Spinal cord (tissue), 10 donors: ENCODE measurements at places on chromosomes 16 and 17. TPM values are rescaled to one million over a fixed set of nuclear protein-coding genes. Genes with fewer than 3 reads are reported as not detected.

The CMIP gene
- polyA plus RNA-seq: 141 TPM

- no peak for DNase-seq
These were observed 1.3 kb upstream of the CDH3 start for GRCh38 chr16:68643847-68644246.

The WNT3 gene
- 16.4 TPM for polyA plus RNA-seq

DNA sequence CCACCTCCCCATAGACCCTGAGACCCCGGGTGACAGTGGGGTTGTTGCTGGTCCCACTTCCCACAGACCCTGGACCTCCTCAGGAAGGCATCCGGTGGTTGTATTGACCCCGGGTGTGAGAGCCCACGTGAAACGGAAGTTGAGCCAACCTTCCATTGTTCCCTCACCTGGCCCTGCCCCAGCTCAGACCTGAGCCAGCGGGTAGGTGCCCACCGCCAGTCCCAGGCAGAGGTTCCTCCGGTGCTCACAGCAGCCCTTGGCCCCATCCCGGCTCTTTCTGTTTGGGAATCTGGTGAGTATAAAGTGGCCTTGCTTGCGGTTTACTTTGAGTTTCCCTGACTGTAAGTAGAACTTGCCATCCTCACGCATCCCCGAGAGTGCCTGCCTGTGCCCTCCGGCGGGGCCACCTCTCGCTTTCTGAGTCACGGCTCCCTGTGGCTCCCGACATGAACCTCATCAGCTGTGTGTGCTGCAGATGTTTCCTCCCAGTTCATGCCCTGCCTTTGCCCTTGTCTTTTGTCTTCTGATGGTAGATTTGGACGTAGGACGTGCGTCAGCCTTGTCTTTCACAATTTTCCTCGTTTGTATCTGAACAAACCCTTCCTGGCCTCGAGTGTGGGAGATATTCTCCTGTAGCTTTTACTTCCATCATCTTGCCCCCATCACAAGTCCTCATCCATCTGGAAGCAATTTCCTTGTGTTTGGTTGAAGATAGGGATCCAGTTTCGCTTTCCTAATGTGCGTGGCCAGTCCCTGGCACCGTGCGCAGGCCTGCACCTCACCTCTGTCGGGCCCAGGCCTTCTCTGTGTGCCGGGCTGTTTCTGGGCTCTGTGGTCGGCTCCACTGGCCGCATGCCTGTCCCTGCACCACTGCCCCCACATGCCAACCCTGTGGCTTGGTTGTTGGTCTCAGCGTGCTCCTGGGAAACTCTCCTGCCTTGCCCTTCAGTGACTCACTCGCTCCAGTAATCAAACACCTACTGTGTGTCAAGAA, 76.0 kb downstream of the METRNL start:
- no peak for DNase-seq

- no peak for DNase-seq
These were observed 27.8 kb downstream of the GRIN2A start for GRCh38 chr16:10154389-10154788.

- DNase-seq: no peak
These were observed 371.9 kb downstream of the HS3ST3B1 start for GRCh38 chr17:14672830-14673229.

The CSHL1 gene
- polyA plus RNA-seq: not detected

DNA sequence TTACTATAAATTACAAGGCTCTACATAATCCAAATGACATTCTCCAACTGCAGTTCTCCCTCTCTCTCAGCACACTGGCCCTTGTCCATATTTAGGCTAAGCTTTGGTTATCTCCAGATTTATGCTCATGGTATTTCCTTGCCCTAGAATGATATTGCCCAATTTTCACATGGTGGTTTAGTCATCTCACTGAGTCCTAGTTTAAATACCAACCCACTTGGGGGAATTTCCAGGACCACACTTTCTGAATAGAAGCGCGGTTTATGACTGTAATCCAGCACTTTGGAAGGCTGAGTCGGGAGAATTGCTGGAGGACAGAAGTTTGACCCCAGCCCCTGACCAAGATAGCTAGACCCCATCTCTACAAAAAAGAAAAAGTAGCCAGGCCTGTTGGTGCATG, 280.1 kb upstream of the MON1B start:
- DNase-seq: no peak

- DNase-seq: no peak
These were observed 32.1 kb downstream of the TANC2 start for GRCh38 chr17:62998166-62998565.

The MARVELD3 gene
- polyA plus RNA-seq: 3.9 TPM

The GRAPL gene
- 1.6 TPM for polyA plus RNA-seq

DNA sequence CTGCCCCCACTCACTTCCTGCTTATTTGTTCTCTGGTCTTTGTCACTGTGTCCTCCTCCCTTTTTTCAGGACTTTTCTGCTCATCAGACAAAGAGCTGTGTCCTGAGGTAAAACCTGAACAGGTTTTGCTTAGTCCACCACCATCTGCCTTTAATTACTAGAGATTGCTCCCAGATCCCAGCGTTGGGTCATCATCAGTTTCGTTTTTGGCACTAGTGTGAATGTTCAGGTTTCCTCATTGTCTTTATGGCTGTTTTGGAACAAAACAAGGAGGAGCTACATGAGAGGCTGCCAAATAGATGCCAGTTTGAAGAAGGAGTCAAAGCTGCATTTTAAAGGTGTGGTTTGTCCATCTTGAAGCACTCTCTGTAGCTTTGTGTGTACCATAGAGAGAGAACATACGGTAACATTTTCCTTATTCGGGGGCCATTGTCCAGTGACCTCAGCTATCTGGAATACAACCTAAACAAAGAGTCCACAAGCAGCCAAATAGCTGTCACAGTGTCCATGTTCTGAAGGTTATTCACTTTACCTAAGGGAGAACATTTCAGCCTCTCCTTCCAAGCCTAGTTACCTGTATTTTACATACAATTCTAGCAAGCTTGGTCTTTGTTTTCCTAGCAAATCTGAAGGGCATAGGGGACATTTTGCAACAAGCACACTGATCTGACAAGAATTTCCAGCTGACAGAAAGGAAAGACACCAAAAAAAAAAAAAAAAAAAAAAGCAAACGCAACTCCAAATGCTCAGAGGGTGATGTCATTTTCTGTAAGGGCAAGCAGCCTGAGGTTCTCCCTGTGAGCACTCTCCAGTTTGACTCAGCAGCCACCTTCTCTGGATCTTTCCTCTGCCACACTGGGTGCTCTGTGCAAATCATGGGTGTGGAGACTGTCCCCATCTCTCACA, 196.1 kb downstream of the NTN1 start:
- no peak for DNase-seq

- no peak for DNase-seq
These were observed 18.1 kb downstream of the SOX8 start for GRCh38 chr16:999677-1000076.

DNA sequence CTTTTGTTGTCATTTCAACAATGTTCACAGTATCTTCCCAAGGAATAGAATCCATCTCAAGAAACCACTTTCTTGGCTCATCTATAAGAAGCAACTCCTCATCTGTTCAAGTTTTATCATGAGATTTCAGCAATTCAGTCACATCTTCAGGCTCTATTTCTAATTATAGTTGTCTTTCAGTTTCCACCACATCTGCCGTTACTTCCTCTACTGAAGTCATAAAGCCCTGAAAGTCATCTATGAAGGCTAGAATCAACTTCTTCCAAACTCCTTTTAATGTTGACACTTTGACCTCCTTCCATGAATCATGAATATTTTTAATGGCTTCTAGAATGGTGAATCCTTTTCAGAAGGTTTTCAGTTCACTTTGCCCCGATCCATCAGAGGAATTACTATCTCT, 102.1 kb downstream of the CDH13 start:
- no peak for DNase-seq

DNA sequence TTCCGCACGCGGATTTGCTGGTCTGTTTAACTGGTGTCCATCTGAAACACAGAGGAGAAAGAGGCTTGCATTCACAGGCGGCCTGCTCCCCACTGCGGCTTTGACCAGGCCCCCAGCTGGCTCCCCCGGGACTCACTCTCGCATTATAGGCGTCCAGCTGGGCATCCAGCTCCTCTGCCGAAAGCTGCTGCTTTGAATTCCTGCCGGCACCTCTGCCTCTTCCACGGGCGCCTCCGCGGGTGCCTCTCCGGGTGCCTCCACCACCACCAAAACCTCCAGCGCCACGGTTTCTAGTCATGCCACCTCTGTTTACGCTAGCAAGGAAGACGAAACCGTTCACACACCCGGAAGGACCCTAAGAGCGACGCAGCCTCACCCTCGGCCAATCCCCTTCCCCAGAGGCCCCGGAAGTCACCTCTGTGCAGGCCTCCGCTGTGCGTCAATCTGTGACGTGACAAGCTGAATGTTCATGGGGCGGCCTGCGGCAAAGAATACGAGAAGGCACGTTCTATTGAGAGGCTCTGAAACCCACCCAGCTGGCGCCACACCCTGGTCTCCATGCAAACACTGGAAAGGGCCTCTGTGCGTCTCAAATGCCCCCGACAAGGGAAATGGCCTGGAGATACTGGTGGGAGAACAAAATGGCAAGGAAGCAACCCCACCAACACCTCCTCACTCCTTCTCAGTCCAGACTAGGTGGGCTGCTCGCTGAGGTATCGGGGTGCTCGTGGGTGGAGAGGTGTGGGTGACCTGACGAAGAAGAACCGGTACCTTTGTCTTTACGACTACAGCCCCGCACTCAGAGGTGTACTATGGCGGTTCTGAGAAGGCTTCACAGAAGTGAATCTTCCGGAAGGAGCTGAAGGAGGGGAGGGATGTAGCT, 3.0 kb downstream of the ALYREF start:
- DNase-seq: no peak

DNA sequence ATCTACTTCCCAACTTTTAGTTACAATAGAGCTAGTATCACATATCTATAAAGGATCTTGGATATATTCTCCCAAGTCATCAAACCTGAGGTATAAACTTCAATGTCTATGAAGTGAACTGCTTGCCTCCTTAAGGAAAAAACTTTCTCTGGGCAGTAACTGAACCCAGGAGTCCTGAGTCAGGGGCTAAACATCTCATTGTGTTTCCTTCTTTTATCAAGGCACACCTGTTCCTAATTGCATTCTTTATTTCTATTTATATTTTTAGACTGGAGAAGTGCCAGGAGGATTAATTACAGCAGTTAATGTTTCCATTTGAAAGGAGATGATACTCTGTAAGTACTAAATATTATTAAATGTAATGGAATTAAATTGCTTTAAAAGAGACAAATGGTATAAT, 98.6 kb downstream of the CDH8 start:
- no peak for DNase-seq

The CAPNS2 gene
- polyA plus RNA-seq: not detected

DNA sequence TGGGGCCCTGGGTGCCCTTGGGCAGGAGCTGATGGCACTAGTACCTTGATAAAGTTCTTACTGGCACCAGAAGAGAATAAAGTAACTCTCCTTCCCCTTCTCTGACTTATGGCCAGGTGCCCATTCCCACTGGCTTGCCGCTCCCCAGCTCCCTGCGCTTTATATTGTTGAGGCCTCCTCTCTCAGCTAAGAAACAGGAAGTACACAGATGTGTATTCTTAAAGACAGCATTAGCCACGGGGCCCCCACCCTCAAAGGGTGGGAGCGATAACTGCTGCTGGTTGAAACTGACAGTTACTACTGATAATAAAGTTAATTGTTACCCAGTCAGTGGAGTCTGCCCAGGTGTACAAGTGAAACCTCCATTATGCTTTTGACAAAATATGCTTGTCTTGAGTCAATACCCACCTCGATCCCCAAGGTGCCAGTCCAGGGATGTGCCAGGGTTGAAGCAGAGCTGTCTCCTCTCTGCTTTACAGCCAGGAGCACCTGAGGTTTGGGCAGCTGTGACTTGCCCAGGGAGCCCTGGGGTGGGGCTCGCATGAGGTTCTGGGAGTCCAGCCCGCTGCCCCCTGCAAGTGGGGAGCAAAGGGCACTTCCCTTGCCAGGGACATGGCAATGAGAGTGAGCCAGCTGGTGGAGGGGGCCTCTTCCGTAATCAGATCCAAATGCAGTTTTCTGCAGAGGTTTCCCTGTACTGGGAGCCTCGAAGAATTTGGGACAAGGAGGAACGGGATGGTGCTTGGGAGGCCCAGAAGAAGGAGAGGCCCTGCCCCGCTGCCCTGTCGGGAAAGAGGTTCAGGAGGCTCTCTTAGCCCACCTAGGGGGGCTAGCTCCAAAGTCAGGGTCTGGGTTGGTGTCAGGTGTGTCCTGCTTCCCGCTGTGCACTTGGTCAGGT, 5.4 kb upstream of the CLDN9 start:
- no peak for DNase-seq

GRCh38 chr16:31009120-31009519, 1.3 kb downstream of the STX1B start:
- no peak for DNase-seq

The CTRB1 gene
- 0.24 TPM for polyA plus RNA-seq

DNA sequence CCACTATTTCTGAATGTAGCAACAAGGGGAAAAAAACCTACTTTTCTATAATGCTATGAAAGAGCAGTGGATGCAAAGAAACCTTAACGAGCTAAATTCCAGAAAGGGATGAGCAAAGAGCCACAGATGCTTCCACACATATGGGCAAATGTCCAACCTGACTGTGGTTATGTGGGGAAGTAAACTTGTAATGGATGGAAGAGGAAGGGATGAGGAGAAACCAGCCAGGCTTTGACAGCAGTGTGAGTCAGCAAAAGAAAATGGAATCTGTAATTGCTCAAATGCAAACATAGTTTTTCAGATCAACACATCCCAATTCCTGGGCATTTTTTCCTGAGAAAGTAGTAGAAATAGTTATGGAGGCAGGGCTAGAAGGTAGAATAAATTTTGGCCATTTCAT, 204.8 kb upstream of the CPHXL start:
- DNase-seq: no peak

DNA sequence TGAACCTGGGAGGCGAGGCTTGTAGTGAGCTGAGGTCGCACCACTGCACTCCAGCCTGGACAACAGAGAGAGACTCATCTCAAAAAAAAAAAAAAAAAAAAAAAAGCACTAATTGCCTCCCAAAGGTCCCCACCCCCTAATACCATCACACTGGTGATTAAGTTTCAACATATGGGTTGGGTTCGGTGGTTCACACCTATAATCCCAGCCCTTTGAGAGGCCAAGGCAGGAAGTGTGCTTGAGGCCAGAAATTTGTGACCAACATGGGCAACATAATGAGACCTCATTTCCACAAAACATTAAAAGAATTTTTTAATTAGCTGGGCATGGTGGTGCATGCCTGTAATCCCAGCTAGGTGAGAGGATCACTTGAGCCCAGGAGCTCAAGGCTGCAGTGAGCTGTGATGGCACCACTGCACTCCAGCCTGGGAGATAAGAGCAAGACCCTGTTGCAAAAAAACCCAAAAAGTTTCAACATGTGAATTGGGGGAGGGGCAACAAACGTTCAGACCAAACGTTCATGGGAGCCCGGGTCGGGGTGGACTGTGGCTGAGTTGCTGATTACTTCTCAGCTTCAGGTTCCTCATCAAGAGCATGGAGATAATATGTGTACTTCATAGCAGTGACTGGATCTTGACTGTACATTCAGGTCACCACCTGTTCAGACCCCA, 62.1 kb upstream of the NOL11 start:
- no peak for DNase-seq

The TEPSIN gene
- polyA plus RNA-seq: 33.8 TPM
